ENCODE measurements at places on chromosomes 1 and 21.

GRCh38 chr1:81799939-81800694 is 617 bp upstream of the ADGRL2 start:
- DNase-seq, result no peak

DNA sequence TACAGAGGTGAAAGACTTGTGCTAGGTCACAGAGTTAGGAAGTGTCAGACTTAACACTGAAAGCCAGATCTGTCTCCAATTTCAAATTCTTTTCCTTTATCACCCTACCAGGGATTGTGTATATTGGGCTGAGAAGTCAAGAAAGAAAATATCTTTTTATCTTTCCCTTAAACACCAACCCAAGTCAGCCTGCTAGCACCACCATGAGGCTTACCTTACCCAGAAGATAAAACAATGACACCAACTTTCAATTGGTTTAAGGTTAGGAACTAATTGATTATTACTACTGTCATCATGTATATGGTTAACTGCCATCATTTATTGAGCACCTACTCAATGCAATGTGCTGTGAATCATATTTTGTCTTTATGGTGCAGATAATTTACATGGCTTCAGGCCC is 178.9 kb upstream of the FOXD3 start:
- DNase-seq, result no peak

DNA sequence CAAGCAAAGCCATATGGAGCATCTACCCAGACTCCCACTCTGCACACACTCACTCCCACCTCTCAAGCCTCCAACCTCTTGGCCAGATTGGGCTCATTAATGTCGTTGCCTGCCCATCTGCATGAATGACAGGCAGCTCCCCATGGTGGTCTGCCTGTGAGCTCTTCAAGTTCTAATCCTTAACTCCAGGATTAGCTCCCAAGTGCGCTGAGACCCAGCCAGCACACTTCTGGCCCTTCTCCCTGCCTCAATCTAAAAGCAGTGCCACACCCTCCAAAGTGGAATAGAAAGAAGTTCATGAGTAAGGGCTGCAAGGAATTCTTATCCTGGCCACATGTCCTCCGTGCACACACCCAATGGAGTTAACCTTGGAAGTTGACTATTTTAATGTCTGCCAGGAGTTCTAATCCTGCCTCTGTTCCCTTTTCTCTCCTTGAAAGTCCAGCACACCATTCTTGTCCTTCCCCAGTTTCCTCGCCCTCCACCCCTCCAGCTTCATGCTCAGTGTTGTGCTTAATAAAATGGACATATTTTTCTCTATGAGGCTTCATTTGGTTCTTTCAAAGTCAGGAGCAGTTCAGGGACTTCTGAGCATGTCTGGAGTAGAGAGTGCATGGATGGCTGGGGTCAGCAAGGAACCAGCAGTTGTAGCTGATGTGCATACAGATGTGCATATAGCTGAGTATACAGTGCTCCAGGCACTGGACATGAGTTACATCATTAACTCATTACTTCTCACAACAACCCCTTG is 30.1 kb downstream of the CAMK1G start:
- DNase-seq, result no peak

DNA sequence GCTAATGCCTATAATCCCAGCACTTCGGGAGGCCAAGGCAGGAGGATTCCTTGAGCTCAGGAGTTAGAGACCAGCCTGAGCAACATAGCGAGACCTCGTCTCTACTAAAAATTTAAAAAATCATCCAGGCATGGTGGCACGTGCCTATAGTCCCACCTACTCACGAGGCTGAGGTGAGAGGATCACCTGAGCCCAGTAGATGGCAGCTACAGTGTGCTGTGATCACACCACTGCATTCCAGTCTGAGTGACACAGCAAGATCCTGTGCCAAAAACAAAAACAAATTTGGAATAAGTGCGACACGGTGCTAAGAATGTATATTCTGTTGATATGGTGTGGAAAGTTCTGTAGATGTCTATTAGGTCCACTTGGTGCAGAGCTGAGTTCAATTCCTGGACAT is 15.1 kb downstream of the USP33 start:
- no peak for DNase-seq

- no peak for DNase-seq
Observed at GRCh38 chr1:217393896-217394295, 237.0 kb downstream of the GPATCH2 start.

DNA sequence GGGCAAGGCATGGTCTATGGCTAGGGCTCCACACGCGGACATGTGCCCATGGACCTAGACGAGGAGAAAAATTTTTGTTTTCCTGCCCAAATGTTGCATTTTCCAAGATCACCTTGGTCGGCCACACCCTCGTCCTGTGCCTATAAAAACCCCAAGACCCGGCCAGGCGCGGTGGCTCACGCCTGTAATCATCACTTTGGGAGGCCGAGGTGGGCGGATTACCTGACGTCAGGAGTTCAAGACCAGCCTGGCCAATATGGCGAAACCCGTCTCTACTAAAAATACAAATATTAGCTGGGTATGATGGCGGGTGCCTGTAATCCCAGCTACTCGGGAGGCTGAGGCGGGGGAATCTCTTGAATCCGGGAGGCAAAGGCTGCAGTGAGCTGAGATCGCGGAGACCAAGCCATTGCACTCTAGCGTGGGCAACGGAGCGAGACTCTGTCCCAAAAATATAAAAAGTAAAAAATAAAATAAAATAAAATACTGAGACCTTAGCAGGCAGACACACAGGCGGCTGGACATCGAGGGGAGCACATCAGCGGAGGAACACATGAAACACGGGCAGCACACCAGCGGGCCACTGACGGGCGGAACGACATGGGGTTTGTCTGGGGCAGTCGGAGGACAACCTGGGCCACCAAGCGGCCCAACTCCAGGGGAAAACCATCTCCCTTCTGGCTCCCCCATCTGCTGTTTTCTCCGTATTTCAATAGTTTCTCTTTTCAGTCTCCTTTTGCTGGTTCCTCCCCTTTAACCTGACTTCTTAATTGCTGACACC is 60.7 kb upstream of the TBX15 start:
- DNase-seq, result no peak

GRCh38 chr1:231827337-231828105 is 200.9 kb downstream of the DISC1 start:
- DNase-seq, result no peak

- no peak for DNase-seq
Observed at GRCh38 chr1:67608661-67609576, 76.1 kb upstream of the GADD45A start.

- DNase-seq, result peak; percentile 46
Observed at GRCh38 chr1:207866471-207867135, 44.3 kb downstream of the CD34 start.

DNA sequence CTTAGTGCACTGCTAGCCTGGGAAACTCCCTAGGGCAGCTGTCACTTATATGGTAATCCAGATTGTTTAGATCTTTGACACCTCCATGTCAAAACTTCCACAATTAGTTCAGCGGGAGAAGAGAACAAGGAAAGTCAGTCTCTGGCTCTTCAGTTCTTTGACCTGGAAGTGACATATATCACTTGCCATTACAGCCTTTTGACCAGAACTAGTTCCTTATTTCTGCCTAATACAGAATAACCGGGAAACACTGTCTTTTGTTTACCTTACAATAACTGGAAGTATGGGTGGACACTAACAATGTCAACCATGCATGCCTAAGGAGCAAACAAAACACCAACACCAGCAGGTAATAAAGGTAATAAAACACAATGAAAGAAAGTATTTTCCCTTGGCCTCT is 68.3 kb downstream of the C4BPA start:
- DNase-seq, result no peak

GRCh38 chr1:231045286-231045685 is 5.2 kb upstream of the FAM89A start:
- DNase-seq, result no peak

- no peak for DNase-seq
Observed at GRCh38 chr1:100506217-100506616, 31.7 kb upstream of the GPR88 start.

DNA sequence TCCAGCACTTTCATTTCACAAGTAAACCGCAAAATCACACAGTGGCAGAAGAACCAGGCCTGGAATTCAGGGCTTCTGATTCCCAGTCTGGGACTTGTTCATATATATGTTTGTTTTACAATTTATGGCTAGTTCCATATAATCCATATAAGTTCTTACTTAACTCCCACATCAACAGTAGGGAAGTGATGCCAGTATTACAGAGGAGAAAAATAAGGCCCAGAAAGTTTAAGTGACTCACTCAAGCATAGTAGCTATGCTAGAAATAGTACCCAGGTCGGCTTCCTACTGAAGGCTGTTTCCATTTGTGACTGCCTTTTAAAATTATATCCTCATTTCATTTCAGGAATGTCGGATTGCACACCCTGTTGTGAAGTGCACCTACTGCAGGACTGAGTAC is 1.4 kb downstream of the FAM76A start:
- DNase-seq, result peak; percentile 8

- DNase-seq, result no peak
Observed at GRCh38 chr1:159204161-159205141, at the start of gene ACKR1. Gene ACKR1 (plus strand): TSS chr1:159204875. CDS start chr1:159204960, 85 bp downstream.

- DNase-seq, result no peak
Observed at GRCh38 chr1:198101716-198102453, 54.9 kb upstream of the NEK7 start.

- no peak for DNase-seq
Observed at GRCh38 chr1:186283374-186283773, 91.7 kb downstream of the TPR start.

- no peak for DNase-seq
Observed at GRCh38 chr21:41662761-41663160, 104.1 kb downstream of the RIPK4 start.

- DNase-seq, result no peak
Observed at GRCh38 chr1:245463392-245464165, 308.8 kb downstream of the KIF26B start.

DNA sequence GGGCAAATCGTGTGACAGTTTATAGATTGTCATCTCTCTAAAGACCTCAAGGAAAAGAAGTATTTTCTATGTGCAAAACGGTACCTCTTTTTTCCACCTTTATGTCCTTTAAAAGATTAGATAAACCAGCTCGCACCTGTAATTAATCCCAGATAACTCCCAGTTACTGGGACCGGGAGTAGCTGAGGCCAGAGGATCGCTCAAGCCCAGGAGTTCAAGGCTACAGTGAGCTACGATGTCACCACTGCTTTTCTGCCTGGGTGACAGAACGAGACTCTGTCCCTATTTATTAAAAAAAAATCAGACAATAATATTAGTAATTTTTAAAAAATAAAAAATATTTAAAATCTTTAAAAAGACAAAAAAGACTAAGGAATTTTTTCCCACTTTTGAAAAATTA is 141.4 kb downstream of the NR5A2 start:
- DNase-seq, result no peak

DNA sequence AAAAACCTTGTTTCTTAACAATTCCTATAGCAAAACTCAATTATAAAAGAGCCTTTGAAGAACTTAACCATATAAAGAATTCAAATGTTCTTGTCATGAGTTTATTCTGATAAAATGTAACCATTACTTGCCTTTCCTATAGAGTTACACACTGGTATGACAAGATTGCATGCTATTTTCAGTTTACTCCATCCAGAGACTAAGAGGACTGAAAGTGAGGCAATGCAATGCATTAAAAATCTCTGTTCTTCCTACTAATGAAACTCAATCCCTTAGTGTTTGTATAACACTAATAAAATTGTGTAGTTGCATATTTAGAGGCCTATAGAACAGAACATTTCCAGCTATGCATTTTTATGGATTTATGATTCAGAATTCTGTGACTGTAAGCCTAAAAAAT is 88.1 kb downstream of the COP1 start:
- DNase-seq, result no peak

- DNase-seq, result peak; percentile 94
Observed at GRCh38 chr1:154998818-154999570, 3.6 kb upstream of the ZBTB7B start.

GRCh38 chr1:234980645-234981396 is 147.8 kb downstream of the TOMM20 start:
- peak; percentile 99 for DNase-seq

GRCh38 chr1:78171736-78172590 is 126.2 kb downstream of the GIPC2 start:
- no peak for DNase-seq

DNA sequence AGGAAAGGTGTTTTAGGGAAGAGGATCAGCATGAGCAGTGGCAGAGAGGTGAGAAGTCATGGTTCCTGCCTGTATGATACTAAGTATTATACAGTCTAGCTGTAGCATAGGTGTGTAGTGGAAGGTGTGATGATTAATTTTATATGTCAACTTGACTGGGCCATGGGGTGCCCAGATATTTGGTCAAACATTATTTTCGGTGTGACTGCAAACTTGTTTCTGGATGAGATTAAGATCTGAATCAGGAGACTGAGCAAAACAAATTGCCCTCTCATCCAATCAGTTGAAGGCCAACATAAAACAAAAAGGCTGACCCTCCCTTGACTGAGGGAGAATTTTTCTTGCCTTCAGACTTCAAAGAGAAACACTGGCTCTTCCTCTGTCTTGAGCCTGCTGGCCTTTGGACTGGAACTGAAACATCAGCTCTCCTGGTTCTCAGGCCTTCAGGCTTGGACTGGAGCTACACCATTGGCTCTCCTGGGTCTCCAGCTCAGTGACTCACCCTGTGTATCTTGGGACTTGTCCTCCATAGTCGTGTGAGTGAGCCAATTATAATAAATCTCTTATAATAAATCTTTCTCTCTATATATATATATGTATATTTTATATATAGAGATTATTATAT is 6.8 kb upstream of the CDC42 start:
- DNase-seq, result no peak

DNA sequence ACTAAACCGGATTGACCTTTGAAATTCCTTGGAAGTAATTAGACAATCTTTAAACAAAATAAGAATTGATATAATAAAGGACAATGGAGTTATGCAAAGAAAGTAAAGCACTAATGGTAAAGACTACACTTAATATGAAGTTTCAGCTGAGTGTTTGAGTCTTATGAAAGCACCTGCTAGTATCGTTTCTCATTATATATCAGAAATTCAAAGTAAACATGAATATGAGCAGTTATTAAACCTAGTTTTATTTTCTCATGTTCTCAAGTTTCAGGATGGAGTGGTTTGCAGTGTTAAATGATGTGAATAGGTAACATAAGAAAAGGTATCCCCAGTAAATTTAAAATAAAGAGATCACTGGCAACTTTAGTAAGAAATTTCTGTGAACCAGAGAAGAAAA is 188.6 kb downstream of the ZP4 start:
- DNase-seq, result no peak

GRCh38 chr1:204870160-204870912 is at the start of gene NFASC:
Gene NFASC (plus strand): TSS chr1:204870862. CDS start chr1:204944316, 73,454 bp downstream.
- DNase-seq, result no peak

- DNase-seq, result peak; percentile 79
Observed at GRCh38 chr1:3775490-3776230, 3.1 kb downstream of the SMIM1 start.

DNA sequence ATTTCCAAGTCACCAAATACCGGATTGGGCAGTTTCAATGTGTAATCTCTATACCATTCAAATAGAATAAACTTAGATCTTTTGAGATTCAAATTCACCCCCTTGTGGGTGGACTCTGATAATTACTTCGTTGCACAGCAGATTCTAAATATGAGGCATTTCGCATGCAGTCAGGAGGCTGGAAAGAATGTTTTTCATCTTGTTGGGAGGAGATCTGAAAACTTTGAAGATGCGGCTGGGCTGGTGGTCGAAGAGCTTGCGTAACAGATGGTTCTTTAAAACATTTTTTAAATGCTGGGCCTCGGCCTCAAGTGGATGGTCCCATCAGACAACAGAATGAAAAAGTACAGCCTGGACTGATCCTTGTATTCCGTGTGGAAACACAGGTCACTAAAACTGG is 10.4 kb downstream of the NR5A2 start:
- DNase-seq, result no peak

Data from NB4 (cell line).